ENCODE measurements at places on chromosomes 5 and 9.

DNA sequence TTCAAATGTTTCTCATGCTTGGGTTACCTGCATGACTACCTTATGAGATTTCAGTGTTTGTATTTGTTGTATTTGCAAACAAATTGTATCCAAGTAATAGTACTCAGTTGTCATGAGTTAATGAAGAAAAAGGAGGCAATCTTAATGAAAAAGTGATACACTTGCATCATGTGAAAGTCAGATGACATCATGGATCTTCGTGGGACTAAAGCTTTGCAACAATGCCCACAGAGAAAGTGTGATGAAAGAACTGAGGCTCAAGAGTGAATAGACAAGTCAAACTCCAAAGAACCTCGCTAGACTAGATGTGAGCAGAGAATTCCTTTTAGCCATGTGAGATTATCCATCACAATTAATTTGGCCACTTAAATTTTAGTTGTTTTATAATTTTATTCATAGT, 75.4 kb upstream of the ADRB2 start:
- DNase-seq: no peak

GRCh38 chr5:176355400-176356178, 6.0 kb downstream of the KIAA1191 start:
- DNase-seq: no peak

- DNase-seq: no peak
Measured at GRCh38 chr5:54173251-54173650, 137.1 kb downstream of the ARL15 start.

GRCh38 chr9:115837618-115838017, 316.0 kb upstream of the PAPPA start:
- no peak for DNase-seq

DNA sequence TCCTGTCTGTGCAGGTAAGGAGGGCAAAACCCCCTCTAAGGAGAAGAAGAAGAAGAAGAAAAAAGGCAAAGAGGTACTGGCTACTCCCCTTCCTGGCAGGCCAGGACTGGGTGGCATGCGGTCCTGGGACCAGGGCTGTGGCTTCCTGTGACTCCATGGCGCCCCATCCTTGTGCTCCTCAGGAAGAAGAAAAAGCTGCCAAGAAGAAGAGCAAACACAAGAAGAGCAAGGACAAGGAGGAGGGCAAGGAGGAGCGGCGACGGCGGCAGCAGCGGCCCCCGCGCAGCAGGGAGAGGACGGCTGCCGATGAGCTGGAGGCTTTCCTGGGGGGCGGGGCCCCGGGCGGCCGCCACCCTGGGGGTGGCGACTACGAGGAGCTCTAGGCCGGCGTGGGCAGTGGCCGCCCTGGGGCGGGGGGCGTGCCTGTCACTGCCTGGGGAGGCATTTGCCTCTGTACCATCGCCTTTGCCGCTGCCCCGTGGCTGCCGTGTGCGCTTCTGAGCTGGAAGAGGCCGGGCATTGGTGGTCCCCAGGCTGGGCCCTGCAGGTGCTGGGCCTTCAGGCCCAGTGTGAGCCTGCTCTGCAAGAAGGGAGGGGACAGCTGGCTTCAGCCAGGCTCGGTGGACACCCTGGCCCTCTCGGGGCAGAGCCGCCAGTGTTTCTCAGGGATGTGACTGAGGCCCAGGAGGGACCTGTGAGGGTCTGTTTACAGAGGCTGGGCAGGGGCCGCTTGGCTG, 2.0 kb upstream of the AJM1 start:
- DNase-seq: no peak

DNA sequence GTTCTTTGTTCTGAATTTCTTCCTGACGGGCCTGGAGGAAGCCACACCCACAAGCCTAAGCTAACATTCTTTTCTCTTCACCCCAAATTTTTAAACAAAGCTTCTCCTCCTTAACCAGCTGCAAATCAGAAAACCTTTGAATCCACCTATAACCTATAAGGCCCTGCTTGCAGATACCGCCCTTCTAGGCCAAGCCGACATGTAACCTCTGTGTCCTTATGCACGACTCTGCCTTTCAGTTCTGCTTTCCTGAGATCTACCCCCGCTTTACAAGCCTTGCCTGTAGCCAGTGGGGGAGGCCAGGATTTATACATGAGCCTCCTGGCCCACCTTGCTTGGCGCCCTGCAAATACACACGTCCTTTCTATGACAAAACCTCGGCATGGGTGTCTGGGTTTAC, 19.3 kb downstream of the BRD9 start:
- DNase-seq: no peak

DNA sequence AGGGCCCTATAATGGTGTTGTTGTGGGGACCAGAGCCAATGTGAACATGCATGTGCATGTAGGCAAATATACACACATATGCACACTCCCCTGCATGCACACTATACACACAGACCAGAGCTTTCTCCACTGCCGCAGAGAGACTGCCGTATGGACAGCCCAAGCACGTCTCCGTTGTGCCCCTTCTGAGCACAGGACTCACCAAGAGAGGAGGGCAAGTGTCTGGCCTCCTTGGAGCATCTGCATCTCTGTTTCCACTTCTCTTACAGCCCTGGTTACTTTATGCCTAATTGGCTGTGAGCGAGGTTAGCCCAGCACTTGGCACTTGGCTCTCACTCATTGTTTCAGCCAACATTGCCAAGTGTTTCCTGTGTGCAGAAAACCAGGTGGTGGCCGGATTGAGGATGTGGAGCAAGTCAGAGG, 30.4 kb downstream of the CSF2 start:
- no peak for DNase-seq

DNA sequence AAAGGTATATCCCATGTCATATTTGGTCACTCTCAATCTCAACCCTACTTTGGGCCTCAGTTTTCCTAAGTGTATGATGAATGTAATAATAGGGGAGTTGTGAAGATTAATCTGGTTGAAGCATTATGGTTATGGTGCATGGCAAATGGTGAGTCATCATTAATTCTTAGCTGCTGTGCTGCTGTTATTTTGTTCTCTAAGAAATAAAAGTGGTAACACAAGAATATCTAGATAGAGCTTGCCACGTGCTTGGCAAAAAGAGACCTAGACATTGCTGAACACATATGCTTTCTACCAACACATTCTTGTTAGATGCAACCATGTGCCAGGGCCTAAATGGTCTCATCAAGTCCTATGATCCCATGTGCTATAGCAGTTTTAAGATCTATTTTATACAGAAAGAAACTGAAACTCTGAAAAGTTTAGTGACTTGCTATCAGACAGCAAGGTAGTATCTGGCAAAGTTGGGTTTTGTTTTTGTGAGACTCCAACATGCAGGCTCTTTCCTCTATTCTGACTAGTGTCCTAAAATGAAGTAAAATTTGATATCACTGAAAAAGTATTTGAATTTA, 699.9 kb upstream of the MEF2C start:
- DNase-seq: no peak

DNA sequence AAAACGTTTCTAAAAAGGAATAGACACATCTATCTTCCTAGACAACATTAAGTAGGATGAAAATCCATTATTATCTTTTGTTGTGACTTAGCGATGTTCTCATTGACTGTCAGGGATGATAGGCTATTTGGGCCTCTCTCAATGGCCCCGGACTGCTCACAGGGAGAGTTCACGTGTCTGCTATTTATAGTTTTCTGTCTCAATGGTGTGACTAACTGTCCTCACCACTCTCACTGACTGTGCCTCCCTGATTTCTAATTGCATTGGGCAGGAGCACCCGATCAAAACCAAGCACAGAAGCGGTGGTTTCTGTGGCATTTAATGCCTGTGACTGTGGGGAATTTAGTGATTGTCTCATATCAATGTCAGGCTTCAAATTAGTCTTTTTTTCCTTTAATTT, 286.7 kb upstream of the KLF9 start:
- no peak for DNase-seq

GRCh38 chr9:127846443-127847177, 7.8 kb downstream of the ENG start:
- DNase-seq: no peak

DNA sequence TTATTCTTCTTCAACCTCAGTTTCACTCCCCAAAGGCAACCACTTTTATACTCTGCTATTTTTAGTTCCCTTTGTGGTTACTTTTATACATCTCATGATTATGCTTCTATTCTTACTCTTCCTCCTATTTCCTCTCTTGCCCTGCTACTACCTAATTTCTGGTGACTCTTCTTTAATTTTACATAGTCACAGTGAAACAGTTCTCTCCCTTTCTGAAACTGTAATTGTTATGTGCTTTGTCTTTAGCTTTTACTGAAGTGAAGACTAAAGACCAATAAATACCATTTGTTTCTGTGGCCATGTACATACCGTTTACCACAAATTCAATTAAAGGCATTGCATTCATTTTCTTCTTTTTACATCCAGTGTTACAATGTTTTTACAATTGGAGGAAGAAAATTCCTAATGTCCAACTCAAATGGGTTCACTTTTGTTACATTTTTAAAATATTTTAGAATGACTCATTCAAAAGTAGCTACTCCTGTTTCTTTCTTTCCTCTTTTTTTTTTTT, 410.6 kb downstream of the PSAT1 start:
- DNase-seq: no peak

GRCh38 chr5:137635521-137635921, 100.4 kb downstream of the KLHL3 start:
- no peak for DNase-seq

DNA sequence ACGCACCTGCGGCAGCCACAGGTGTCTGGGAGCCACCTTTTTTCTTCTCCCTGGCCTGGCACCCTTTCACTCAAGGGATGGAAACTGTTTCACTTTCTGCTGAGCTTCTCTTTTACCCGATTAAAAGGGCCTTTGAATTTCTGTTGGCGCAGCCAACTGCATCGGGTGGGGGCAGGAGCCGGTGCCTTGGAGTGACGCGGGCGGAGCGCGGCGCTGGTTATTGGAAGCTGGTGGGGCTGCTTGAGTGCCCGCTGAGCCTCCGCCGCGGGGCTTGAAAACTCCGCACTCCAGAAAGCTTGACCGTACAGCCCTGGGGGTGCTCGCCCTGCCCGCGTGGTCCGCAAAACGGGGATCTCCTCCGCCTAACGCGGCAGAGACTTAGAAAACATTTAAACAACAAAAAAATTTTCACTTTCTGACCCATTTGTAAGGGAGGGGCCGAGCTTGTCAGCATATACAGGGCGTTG, 52.0 kb upstream of the TJP2 start:
- DNase-seq: peak; percentile 1

GRCh38 chr9:106626936-106627335, 236.0 kb upstream of the ZNF462 start:
- DNase-seq: no peak
